Esophagus squamous epithelium (tissue), 5 donors: ENCODE measurements at places on chromosomes 3 and 15. TPM values are rescaled to one million over a fixed set of nuclear protein-coding genes. Genes with fewer than 3 reads are reported as not detected.

DNA sequence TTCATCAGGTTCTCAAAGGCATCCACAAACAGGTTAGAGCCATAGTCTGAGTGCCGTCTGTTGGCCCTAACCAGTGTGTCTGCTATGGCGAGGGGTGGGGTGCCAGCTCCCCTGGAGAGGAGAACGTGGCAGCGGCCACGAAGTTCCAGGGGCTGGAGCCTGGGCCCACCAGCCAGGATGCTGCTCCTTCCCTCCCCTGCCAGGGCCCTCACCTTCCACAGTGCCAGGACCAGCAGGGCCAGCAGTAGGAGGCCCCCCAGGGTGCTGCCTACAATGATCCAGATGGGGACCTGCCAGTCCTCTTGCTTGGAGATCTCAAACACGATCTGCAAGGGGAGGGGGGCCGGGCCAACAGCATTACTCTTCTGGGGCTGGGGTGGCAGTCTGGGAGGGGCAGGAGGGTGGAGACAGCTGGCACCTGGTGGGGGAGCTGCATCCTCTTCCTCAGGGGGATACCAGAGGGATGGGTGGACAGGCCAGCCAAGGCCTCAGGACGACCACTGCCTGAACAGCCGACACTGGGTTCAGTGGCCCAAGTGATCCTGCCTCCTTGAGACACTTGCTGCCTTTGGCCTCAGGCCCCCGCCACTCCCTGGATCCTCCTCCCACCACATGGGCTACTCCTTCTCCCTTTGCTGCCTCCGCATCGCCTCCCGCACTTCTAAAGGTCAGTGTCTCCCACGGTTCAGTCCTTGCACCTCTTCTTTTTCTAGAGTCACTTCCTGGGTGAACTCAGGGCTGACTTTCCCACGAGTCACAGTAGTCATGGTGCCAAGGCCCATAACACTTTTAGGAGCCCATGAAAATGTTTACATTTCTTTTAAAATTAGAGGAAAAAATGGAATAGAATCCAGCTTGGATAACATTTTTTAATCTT lies 26.3 kb downstream of the FEM1B start:
- peaks cover 9% of the 10 kb centered on the region for H3K27me3 ChIP-seq
- H3K36me3 ChIP-seq, result no peaks in the 10 kb centered on the region
- peaks cover 12% of the 10 kb centered on the region for H3K4me1 ChIP-seq
- no peak for DNase-seq

GRCh38 chr15:80010131-80010673 lies 39.2 kb upstream of the BCL2A1 start:
- no peaks in the 10 kb centered on the region for H3K27me3 ChIP-seq
- H3K27ac ChIP-seq, result no peak overlapping the region
- no peak for DNase-seq
- H3K36me3 ChIP-seq, result no peaks in the 10 kb centered on the region
- no peaks in the 10 kb centered on the region for H3K4me1 ChIP-seq

- no peak for DNase-seq
- H3K27me3 ChIP-seq, result no peaks in the 10 kb centered on the region
- H3K36me3 ChIP-seq, result no peaks in the 10 kb centered on the region
- H3K27ac ChIP-seq, result no peak overlapping the region
These were observed 33.9 kb downstream of the RNU5B-1 start for GRCh38 chr15:65338366-65338765.

Gene NLGN1
- total RNA-seq, result 5.0 TPM

DNA sequence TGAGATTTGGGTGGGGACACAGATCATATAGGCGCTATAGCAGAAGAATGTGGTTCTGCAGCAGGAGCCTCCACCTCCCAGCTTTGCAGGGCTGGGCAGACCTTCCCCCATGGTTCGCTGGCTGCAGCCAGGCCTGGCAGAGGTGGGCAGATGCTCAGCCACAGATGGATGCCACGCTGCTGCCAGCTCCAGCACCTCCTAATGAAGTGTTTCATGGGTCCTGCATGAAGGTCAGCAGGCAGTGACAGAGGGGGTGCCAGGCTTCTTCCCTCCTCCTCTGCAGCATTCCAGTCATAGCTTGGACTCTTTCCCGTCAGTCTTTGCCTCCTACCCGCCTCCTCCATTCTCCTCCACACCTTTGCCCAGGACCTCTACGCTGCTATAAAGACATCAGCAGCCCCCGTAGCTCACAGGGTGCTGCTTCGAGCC lies 85.9 kb downstream of the SLCO3A1 start:
- no peaks in the 10 kb centered on the region for H3K27me3 ChIP-seq
- H3K4me3 ChIP-seq, result no peak overlapping the region
- H3K36me3 ChIP-seq, result no peaks in the 10 kb centered on the region
- H3K27ac ChIP-seq, result peak overlapping the region; percentile 87
- H3K4me1 ChIP-seq, result peaks cover 44% of the 10 kb centered on the region
- no peak for DNase-seq

Gene ROPN1
- not detected for total RNA-seq
